ENCODE measurements at places on chromosomes 3 and 15.

GRCh38 chr3:128504533-128504915, 11.5 kb upstream of the GATA2 start:
- DNase-seq, result no peak

- no peak for DNase-seq
Observed at GRCh38 chr15:58433597-58434333, 2.0 kb downstream of the LIPC start.

DNA sequence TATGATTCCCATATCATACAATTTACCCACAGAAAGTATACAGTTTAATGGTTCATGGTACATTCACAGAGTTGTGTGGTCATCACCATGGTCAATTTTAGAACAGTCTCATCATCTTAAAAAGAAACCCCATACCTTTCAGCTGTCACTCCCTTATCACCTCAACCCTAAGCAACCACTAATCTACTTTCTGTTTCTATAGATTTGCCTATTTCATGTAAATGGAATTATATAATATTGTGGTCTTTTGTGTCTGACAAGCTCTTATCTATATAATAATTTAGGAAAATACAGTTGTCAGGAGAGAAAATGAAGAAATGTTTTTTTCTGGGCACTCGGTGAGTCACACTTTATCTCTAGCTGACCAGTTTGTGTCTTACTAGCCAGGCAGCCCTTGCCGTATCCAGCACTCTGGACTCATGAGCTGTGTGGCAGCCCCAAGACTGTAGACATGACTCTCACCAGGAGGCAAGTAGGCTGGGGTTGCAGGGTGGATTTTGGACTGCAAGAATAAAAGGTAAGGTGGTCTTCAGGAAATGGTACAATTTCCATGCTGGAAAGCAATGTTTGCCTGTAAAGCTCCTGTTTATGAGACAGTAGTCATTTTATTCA, 234.6 kb downstream of the THRB start:
- DNase-seq, result no peak

GRCh38 chr3:151301787-151302186, 14.8 kb downstream of the GPR87 start:
- DNase-seq, result no peak

- no peak for DNase-seq
Observed at GRCh38 chr15:40984406-40984805, 31.1 kb downstream of the CHAC1 start.

DNA sequence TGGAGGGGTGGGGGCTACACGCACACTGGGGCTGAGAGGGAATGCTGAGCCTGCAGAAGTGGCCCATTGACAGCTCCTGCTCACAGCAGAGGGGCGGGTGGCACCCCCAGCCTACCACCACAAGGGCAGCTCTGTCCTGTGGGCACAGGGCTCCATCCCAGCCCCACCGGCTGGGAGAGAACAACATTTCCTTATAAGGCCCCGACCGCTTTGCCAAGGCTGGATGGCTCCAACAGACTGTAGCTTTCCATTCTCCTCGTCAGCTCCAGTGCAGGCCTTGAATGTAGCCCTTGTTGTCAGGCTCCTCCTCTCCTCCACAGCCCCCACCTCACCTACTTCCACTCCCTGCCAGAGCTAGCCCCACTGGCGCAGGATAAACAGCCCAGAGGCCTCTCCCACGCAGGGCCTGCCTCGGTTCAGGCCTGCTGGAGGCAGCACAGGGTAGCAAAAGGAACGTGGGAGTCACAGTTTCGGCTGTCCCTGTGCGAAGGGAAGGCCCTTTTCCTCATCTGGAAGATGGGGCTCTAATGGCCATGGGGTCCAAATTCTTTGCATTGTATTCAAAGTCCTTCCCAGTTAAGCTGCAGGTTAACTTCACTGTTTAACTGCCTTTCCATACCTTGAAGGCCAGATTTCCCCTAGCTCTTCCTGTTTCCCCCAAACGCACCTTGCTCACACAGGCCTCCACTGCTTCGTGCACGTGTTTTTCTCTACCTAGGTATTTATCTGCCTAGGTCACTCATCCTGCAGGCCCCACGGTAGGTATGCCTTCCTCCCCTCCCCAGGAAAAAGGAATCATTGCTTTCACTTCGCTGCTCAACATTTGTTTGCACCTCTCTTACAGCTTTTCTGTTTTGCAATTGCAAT, 101.6 kb upstream of the LPP start:
- peak; percentile 94 for DNase-seq

DNA sequence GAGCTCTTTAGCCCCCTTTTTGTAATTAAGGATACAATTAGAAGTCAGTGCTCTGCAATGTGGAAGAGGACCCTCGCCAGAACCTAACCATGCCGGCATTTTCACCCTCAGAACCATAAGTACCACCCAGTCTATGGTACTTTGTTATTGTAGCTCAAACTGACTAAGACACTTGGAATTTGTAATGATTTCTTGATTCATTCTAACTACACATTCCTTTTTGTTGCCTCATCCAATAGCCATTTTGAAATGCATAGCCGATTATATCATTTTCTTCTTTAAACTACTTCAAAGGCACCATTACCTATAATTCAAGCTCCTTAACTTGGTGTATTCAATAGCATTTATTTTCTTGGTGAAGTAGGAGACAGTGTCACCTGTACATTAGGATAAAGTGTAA, 61.4 kb downstream of the GLB1 start:
- DNase-seq, result no peak

DNA sequence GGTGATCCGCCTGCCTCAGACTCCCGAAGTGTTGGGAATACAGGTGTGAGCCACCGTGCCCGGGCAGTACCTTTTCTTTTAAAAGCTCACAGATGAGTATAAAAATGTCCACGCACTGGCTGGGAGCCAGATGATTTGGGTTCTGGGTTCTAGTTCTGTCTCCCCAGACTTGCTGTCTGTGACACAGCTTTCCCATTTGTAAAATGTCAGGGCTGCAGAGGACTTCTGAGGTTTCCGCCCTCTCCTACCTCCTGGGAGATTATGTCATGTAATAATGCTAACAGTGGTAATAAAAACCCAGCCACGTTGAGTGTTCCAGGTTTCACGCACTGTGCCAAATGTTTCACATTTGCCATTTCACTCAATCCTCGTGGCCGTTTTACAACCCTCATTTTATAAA, 1.3 kb upstream of the PPP4R2 start:
- DNase-seq, result peak; percentile 20

- no peak for DNase-seq
Observed at GRCh38 chr3:184332370-184333090, 4.9 kb upstream of the FAM131A start.

GRCh38 chr3:144760831-144761230, 789.2 kb downstream of the DIPK2A start:
- no peak for DNase-seq

DNA sequence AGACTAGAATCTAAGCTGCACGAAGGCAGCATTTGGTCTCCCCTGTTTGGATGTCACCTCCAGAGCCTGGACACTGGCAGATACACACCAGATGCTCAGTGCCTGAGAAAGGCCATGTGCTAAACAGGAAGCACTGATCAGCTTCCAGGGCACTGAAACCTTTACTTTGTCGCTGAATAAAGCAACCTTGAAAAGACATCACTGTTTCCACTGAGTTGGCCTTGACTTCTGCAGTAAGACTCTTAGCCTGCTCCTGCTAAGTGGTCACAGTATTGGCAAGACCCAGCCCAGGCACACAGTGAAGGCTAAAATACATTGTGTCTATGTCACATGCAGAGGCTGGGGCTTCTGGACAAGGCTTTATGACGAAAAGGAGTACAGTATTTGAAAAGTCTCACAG, 104.3 kb upstream of the ICE2 start:
- DNase-seq, result no peak

GRCh38 chr3:196778755-196779154, 39.1 kb downstream of the PAK2 start:
- no peak for DNase-seq

DNA sequence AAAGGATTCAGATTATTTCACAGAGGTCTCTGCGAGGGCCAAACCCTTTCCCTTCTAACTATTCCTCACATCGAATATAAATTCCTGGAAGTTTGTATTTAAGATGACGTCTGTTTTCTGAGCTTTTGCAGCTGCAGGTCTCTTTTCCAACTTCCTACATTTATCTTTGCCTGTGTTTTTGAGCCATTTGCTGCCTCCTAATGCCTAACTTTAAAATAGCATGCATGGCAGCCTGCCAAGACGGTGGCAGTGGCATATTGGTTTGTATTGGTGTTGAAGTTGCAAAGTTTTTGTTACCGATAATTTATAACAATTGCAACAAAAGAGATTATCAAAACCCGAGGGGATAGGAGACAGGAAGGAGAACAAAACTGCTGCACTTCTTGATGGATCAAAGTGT, 187.1 kb upstream of the DNAJC19 start:
- peak; percentile 19 for DNase-seq

- peak; percentile 56 for DNase-seq
Observed at GRCh38 chr3:156307704-156308103, 187.3 kb downstream of the KCNAB1 start.

DNA sequence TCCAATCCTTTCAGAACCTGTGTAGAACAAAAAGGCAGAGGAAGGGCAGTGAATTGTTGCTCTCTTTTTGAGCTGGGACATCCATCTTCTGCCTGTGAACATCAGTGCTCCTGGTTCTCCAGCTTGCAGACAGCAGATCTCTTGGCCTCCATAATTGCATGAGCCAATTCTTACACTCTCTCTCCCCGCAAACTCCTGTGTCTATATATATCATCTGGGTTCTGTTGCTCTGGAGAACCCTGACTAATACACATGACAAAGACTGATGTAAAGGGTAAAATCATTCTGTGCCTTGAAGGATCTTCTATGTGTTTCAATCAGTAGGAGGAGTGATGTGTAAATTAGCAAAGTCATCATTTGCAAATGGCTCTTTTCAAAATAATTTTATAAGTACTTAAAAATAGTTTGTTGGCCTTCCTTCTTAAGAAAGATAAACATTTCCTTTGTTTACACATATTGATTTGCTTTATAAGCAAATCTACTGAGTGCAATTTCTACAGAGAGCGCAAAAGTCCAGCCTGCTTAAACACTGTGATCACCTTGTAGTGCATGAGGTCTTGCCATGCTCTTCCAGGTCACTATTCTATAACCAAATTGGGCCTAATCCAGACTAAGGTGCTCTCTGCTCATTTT, 154.9 kb upstream of the ANKRD28 start:
- DNase-seq, result no peak

DNA sequence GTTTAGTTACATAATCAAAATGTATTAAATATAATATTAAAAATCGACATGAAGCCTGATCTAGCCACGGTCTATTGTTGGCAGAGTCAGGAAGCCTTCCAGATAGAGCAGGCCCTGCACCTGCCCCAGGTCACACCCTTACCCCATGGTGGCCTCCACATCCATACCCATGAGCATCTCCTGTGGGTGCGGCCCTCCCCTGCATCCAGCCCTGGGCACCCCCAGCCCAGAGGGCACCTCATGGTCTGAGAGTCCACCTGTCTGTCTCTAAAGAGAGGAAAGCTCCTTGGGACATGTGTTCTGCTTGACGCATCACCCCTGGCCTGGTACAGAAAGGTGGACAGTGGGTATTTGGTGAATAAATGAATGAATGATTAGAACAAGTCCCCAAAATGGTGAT, 37.2 kb upstream of the CSPG4 start:
- DNase-seq, result no peak

- DNase-seq, result no peak
Observed at GRCh38 chr15:38631119-38632075, 66.8 kb upstream of the RASGRP1 start.

- DNase-seq, result no peak
Observed at GRCh38 chr3:184662187-184662586, 49.7 kb downstream of the MAGEF1 start.

DNA sequence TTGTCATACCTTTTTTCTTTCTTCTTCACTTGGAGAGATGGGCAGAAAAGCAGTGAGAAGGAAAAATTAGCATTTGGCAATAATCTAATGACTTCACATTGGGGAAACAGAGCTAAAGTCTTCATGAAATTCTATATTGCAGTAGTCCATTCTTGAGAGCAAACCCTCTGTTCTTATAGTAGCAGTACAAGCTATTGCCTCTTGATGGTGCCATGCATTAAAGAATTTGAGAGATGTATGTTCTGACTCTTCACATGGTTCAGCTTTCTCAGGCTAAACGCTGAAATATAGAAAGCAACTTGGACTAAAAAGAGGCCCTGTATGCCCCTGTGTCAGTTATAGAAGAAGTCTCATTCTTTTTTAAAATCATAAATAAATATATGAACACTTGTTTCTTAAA, 36.0 kb downstream of the PHLDB2 start:
- no peak for DNase-seq

GRCh38 chr3:24522146-24522579, 27.5 kb upstream of the THRB start:
- DNase-seq, result no peak

DNA sequence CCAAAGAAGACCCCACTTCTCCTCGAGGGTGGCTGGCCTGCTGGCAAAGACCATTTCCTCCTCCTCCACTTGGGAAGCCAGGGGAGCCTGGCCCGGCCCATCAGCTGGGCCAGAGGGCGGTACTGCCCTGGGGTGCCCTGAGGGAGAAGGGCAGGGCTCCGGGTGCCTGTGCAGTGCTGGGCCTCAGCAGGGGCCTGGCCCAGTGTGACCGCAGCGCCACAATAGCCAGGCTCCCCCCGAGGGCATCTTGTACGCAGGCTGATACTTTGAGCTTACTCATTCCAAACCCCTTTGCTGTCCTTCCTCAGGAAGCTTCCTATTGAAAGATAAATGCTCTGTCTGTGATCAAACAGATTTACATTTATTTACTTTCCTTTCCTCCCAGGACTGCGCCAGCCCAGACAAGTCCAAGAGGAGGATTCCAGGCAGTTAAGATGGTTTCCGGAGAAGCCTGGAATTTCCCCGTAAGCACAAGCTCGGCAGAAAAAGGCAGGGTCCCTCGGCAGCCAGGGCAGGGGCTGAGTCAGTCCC, 240.1 kb downstream of the XXYLT1 start:
- peak; percentile 43 for DNase-seq

- DNase-seq, result no peak
Observed at GRCh38 chr3:32180141-32180784, 58.2 kb upstream of the CMTM8 start.

GRCh38 chr3:58109752-58110151, 101.0 kb downstream of the DNASE1L3 start:
- DNase-seq, result no peak

DNA sequence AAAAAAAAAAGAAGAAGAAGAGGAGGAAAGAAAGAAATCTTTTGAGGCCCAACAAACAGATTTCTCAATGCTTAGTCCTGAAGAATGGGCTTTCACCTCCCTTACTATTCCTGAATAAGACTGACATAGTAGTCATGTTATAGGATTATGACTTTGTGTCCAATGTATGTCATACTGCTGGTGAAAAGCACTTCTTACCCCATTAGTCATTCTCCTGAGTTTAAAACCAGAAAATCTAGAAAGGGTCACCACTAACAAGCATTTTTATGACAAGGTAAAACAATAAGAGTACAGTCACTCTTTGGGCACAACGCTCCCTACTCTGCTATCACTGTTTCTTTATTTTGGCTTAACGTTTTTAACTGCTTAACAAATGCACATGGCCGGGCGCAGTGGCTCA, 88.2 kb downstream of the IGSF11 start:
- DNase-seq, result no peak

- peak; percentile 78 for DNase-seq
Observed at GRCh38 chr3:46935168-46935858, 41.2 kb downstream of the CCDC12 start.

DNA sequence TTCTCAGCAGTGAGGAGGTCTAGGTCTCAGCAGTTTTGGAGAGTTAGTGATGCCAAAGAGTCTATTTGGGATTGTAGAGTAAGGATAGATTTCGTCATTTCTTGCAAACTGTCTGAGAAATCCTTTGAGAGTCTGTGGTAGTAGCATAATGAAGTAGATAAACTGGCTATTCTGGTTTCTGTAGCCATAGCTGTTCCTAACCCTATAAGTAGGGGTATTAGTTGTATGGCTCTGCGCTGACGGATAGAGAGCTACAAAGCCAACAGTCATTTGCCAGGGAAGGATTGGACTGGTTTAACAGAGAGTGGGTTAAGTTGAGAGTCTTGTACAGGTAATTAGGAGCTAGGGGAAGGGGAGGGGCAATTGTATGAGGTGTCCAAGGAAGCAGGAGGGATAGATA, 50.6 kb downstream of the KLHDC8B start:
- DNase-seq, result no peak

Data from uterus (tissue), 4 donors.